Naive B cell (primary cell): ENCODE measurements at places on chromosomes 12 and 14. TPM values are rescaled to one million over a fixed set of nuclear protein-coding genes. Genes with fewer than 3 reads are reported as not detected.

Gene TGM1
- not detected for polyA plus RNA-seq

Gene VWF
- polyA plus RNA-seq, result 0.08 TPM

Gene RNASE3
- not detected for polyA plus RNA-seq

Gene RTL1
- not detected for polyA plus RNA-seq

Gene NPFF
- not detected for polyA plus RNA-seq

Gene KRT8
- not detected for polyA plus RNA-seq

Gene EML5
- 0.50 TPM for polyA plus RNA-seq

Gene TCTN1
- 89.7 TPM for polyA plus RNA-seq

Gene BDKRB1
- not detected for polyA plus RNA-seq

Gene PIGH
- polyA plus RNA-seq, result 29.7 TPM

Gene CCDC85C
- polyA plus RNA-seq, result 0.24 TPM

DNA sequence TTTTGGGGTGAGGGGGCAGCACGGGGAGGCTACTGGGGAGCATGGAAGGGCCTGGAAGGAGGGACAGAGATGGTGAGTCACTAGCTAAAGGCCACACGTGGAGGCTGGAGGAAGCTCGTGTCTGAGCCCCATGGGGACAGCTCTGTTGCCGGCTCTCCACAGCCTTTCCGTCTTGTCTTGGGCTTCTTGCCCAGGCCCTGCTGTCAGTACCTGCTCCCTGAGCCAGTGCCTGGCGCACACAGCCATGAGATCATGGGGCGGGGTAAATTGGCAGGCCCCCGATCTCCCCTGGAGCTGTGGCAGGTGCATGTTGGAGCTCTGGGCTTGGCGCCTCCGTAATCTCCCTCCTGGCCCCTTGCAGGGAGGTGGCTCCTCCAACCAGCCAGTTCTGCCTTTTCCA lies 16.1 kb upstream of the KRT80 start:
- no peak for DNase-seq

- DNase-seq, result no peak
Measured at GRCh38 chr14:104290756-104291122, 152.4 kb downstream of the KIF26A start.

DNA sequence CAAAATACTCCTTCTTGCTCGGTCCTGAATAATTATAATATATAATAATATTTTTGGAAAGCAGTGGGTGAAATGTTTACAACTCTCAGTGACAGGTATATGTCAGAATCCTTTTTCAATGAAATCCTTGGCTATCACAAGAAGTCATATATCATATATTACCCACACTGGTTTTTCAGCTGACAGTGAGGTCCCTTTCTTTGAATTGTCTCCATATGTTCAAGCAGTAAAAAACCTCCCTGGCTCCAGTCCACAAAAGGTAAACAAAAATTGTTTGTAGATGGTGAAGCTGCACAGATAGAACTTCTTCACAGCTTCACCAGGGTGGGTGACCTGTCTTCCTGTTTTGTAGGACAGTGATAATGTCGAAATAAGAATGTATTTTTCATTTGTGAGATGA lies 44.0 kb downstream of the A2ML1 start:
- DNase-seq, result no peak

- DNase-seq, result no peak
Measured at GRCh38 chr14:101407328-101407727, 154.0 kb upstream of the DIO3 start.

GRCh38 chr12:89648211-89648930 lies 60.3 kb downstream of the ATP2B1 start:
- DNase-seq, result no peak

GRCh38 chr14:51738754-51739153 lies 87.0 kb downstream of the FRMD6 start:
- no peak for DNase-seq

DNA sequence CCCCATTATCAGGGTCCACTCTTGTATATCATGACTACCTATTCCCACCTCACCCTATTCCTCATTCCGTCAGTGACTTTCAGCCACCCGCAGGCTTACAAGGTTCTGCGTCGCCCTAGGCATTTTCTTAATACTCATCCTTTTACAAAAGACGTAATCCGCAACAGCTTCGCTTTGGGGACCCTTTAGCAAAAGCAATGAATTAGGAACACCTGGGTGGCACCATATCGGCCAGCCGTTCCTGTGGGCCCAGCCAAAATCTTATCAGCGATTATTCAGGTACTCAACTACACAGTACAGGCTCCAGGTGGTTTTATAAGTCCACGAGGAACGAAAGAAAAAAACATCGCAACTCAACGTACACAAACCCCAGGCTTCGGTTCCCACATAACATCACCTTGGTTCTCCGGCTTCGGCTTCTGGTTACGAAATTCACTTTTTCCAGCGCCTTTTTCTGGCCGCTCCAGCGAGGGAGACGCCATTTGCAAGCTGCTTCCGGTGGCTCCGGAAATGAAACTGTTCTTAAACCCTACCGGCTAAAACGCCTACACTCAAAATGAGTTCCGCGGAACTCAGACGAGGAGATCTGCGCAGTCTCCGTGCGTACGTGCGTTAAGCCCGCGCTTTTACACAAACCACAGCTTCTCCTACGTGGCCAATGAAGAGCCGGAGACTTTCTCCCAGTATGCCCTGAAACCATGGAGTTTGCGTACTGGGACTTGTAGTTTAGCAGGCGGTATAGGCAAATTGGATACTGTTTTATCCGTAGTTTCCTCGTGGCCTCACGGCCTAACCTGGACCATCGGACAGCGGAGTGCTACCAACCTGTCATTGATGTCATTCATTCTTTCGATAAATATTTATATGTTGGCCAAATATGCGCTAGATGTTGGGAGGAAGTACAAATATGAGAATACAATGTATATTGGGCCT lies at the start of gene KRR1:
Gene KRR1 (minus strand): TSS at position 494 of the 933 bp plus-strand sequence. CDS start 12 bp downstream, at position 482.
- DNase-seq, result peak; percentile 86

DNA sequence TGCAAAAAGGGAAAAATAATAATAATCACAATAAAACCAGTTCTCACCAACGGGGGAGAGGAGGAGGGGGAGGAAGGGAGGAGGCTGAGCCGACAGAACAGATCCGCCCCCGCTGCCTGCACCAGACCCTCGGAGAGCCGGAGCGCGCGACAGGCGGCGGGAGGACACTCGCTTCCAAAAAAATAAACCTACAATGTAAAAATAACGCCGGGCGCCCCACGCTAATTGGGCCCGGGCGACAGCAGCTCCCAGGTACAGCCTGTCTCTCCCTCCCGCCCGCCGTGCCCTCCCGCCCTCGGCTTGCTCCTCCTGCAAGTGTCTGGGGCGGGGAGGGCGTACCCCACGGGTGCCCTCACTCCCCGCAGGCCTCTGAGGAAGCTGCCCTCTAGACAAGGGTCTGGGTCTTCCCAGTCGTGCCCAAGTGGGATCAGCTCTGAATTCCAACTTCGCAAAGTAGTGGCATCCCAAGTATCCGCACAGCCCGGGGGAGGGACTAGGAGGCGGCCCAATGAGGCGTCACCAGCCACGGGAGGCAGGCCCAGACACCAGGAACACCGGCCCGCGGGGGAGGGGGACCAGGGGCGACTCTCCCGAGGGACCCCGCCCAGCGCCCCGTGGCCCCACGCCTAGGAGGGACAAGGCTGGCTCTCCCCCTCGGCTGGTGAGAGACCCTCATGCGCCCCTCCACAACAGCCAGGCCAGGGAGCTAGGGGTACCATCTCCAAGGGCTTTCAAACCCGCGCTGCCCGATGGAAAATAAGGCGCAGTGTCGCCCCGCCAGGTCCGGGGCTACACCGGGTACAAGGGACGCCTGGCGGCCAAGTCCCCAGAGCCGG lies 1.0 kb downstream of the NCOR2 start:
- peak; percentile 51 for DNase-seq

- no peak for DNase-seq
Measured at GRCh38 chr12:110906985-110907384, 13.4 kb downstream of the MYL2 start.

DNA sequence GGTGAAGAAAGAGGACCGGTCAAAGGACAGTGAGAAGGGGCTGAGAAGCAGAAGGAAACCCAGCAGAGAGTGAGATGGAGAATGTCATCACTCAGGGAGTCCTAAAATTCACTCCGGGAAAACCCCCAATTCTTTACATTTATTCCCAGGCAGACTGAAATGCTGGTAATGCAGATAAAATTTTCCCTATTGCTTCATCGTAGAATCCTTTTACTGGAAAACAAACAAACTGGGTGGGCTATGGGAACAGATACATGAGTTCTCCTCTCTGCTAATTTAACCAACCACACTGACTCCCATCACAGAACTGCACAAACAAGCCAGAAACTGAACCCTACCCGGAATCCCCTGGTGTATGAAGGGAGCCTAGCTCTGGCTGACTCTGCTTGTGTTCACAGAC lies 20.9 kb downstream of the HEBP1 start:
- no peak for DNase-seq

GRCh38 chr12:65364046-65364445 lies 85.6 kb downstream of the MSRB3 start:
- no peak for DNase-seq

GRCh38 chr12:38053655-38054464 lies 262.7 kb upstream of the ALG10B start:
- no peak for DNase-seq

- no peak for DNase-seq
Measured at GRCh38 chr12:87883806-87884205, 145.4 kb downstream of the C12orf50 start.

DNA sequence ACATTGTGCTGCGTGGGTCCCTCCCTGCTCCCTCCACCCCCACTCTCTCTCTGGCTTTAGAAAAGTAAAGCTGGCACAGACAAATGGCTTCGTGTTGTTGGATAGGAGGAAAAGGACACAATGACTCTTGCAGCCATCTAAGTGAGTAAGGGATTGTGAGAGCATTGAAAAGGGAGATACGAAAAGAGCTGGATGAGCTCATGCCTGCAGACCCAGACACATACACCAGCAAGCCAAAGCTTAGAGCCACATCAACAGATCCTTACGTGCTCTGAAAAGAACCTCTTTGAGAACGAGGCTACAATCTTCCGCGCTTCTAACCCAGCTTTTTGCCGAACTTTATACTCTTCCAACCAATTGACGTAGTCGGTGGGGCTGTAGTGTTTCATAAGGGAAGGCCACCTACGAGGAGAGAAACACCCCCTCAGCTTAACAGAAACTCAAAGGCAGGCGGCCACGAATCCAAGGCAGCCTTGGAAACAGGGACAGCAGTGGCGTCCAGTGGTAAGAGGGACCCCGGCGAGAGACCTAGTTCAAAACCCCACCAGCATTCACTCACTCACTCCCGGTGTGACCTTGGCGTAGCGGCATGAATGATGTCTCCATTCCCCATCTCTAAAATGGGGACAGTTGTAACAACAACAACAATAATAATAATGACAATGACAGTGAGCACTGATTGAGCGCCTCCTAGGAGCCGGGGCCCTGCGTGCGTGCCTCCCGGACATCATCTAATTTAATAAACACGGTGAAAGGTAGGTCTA lies 1.1 kb downstream of the FBXO21 start:
- DNase-seq, result no peak

DNA sequence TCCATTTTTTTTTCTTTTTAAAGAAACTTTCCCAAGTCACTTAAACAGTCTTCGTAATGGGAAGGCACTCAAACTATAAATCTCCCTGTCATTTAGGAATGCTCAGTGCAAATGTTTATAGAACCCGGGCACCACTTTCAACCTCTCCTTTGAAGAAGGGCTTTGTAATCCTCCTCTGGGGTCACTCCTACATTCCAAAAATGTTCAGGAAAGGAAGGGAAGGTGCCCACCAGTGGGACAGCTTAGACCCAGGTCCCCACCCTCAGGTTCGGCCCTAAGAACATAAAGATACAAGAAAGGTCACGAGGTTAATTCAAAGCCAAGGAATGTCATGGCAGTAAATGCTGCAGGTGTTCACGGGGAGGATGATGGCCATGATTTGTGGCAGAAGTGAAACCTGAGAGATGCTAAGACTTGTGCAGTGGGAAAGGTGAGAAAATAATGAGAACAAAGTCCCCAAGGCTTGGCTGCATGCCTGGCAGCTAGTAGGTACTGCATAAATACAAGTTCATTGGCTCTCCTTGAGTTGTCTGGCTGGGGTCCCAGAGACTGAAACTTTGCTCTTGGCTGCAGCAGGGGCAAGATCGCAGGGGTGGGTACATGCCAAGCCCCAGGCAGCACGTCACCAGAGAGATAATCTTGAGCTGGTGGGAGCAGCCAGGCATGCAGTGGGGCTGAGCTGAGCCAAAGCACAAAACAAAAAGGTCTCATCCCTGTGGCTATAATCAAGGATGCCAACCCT lies 21.1 kb downstream of the KRT18 start:
- DNase-seq, result no peak

GRCh38 chr12:58920102-58920960 lies at the start of gene LRIG3:
TSS of gene LRIG3 (minus strand) at chr12:58920504. CDS start at chr12:58920235, 269 bp downstream.
- DNase-seq, result no peak

DNA sequence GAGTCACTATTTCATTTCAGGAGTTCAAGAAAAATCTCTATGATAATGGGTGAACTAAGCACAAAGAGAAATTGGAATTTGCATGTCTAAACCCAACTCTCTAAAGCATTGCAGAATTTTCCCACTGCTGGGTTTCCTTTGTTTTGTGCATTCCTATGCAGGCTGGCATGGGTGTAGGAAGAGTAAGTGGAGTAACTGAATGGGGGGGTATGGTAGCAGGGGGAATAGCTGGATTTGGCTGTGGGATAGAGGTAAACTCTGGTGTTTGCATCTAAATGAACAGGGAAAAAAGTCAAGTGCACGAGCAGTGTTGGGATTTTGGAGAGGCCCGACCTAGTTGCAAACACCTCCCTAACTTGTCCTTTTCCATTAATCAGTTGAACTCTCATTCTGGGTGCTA lies 159.1 kb downstream of the ANO4 start:
- no peak for DNase-seq

DNA sequence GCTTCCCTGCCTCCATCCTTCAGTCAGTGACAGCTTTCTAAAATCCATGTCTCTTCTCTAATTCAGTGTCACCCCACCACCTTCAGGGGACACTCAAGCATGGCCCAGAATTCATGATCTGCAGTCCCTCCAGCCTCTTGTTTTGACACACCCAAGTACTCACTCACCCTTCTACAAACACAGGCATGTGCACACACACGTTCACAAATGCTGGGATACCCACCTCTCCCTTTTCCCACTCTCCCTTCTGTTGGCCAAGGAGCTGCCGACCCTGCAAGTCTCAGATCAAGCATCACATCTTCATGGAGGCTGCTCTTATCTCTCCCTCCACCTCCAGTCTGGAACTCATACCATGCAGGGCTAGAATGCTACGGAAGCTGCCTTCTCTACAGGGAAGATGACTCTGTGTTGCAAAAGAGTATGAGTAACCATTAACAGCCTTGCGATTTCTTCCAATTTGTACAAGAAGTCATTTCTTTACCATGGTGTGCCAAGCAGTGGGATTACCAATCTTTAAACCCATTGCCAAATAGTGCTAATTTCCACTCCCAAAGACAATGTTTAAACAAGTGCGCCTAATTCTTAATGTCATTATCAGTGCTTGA lies 196.1 kb downstream of the BCL11B start:
- no peak for DNase-seq

- DNase-seq, result no peak
Measured at GRCh38 chr14:96754162-96754844, 42.9 kb upstream of the VRK1 start.

GRCh38 chr14:81550001-81550637 lies 16.5 kb upstream of the SEL1L start:
- DNase-seq, result no peak
